Kidney tubule cell (primary cell): ENCODE measurements at places on chromosomes 3 and 15.

GRCh38 chr15:70573121-70573850 lies 190.1 kb downstream of the UACA start:
- DNase-seq, result no peak

DNA sequence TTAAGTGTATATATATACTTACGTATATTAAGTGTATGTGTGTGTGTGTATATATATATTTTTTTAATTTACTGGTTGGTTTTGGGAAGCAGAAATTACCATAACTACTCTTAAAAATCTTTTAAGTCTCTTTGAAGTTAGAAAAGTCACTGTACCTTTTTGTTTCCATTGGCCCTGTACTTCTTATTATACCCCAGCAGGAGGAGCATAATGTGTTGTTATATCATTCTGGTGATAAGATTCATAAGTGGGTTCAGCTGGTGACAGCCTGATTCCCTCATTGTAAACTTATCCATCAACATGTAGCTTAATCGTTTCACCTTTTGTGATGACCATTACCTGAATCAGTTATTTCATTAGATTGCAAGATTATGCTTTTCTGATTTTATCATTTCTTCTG lies 30.8 kb downstream of the MLH1 start:
- DNase-seq, result no peak

GRCh38 chr3:141440942-141441341 lies 45.9 kb upstream of the RASA2 start:
- no peak for DNase-seq

DNA sequence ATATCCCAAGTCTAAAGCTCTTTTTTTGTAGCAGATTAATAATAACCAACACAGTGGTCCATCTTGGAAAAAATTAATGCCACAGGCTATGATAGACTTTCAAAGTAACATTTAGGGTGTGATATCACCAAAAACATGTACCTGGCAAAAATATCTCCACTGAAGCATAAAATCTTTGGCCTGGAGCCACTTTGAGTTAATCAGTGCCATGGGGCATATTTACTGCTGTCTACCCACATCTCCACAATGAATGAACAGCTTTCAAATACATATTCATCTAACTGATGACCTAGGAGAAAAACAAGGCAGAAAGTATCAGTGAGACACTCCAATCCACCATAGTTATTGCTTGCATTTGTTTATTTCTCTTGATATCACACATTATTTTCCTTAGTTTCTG lies 296.0 kb upstream of the MDFIC2 start:
- DNase-seq, result peak; percentile 68

DNA sequence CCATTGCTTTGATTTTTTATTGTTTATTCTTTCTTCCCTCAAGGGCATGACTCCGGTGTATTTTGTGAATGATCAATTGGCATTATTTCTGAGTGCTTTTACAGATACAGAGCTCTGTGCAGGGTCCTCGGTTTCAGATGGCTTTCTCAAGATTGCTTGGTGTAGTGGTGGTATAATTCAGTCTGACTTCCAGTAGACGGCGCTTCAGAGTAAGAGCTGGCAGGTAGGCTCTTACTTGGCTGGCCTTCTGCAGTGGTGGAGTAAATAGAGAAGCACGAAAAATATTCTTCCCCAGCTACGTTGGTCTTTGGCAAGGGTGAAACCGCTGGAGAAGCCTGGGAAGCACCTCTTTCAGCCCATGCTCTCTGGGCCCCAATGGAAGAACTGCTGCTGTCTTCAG lies 723.0 kb upstream of the BCHE start:
- no peak for DNase-seq

DNA sequence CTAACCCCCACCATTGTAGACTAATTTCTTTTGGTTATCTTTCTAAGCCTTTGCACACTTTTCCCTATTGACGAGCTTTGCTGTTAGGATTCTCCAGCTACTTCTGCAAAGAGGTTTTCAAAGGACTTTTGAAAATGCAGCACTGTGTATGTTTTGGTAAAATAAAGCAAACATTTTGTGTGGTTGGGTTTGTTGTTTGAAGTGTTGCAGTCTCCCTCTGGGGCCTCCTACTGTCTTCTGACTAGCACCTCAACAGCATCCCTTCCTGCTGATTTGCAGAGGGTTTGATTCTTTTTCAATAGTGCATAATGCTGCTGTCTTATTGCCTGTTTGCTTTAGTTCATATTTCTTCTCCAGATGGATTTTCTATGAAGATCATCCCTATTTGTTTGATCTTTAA lies 775.1 kb upstream of the CFAP20DC start:
- DNase-seq, result no peak

- no peak for DNase-seq
Measured at GRCh38 chr15:39473298-39473947, 107.5 kb upstream of the THBS1 start.

DNA sequence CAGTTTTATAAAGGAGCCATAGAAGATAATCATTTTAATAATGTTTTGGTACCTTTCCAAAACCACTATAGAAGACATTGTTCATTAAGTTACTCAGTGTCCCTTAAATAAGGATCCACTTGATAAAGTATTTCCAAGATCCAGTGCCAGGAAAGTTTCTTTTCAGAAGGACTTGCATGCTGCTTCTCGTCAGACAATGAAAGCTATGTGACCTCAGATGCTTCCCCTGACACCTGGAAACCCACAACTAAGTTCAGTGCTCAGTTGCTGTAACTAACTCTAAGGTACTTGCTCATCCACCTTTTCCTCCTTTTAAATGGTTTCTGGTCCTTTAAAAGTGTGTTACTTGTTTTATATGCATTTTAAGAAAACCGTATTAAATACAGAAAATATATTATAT lies 7.3 kb downstream of the SSR3 start:
- DNase-seq, result peak; percentile 60

DNA sequence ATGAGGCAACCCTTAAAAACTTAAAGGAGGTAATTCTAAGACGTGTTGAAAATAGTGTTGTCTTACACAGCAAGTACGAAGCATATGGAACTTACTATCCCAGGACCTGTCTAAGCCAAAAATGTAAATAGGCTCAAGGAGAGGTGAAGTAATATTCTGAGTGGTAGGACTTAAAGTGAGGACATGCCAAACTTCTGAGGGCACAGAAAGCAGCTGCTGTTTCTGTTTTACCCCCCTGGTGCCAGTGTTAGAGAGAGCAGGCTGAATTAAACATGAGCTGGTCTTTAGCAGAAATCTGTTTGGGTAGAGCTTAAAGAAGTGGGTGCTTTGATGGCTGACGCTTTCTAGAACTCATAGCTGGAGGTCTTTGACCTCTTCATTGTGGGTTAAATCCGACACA lies 149.7 kb upstream of the NPHP3 start:
- no peak for DNase-seq

- DNase-seq, result peak; percentile 40
Measured at GRCh38 chr3:43294975-43295374, 8.6 kb downstream of the SNRK start.

GRCh38 chr3:95926904-95927501 lies 887.4 kb upstream of the EPHA6 start:
- peak; percentile 1 for DNase-seq

DNA sequence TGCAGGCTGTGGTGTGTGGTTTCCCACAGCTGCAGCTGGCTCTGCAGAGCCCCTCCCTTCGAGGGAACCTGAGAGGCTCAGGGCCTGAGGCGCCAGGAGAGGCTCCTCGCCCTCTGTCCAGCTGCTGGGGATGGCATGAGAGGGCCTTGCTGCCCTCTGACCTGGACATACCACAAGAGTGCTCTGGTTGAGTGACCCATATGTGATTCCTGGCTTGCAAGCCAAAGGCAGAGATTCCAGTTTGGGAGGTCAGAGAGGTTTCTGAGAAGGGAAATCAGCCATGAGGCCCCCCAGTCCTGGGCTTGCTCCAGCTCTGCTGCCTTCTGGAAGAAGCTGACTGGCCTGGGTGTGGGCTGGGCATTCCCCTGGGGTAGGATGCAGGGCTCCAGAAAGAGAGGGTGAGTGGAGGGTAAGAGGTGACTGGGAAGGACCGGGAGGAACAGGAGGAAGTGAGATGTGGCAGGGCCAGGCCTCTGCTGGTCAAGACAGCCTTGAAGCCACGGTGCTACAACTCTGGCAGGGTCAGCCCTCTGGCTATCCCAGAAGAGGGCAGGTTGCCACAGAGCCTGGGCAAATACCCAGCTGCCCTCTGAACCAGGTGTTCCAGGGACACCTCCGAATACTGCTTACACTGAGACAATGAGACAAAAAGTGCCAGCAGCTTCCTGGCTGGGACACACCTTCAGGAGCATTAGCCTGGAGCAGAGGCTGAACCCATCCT lies 16.0 kb upstream of the SRP14 start:
- DNase-seq, result peak; percentile 82

DNA sequence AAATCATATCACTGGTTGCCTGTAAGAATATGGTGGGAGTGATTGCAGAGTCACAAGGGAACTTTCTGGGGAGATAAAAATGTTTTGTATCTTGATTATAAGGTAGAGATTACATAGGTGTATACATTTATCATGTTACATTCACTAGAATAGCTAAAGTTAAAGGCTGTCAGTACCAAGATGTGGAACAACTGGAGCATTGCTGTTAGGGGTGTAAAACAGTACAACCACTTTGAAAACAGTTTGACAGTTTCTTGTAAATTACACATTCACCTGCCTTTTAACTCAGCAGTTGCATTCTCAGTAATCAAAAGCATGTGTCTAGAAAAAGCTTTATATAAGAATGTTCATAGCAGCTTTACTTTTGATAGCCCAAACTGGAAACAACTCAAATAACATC lies 27.6 kb downstream of the RASA2 start:
- no peak for DNase-seq

GRCh38 chr3:9669720-9670432 lies 20.6 kb downstream of the MTMR14 start:
- DNase-seq, result peak; percentile 33

GRCh38 chr15:38671675-38672254 lies 107.2 kb upstream of the RASGRP1 start:
- DNase-seq, result no peak

- no peak for DNase-seq
Measured at GRCh38 chr3:54599716-54600115, 328.1 kb downstream of the LRTM1 start.

DNA sequence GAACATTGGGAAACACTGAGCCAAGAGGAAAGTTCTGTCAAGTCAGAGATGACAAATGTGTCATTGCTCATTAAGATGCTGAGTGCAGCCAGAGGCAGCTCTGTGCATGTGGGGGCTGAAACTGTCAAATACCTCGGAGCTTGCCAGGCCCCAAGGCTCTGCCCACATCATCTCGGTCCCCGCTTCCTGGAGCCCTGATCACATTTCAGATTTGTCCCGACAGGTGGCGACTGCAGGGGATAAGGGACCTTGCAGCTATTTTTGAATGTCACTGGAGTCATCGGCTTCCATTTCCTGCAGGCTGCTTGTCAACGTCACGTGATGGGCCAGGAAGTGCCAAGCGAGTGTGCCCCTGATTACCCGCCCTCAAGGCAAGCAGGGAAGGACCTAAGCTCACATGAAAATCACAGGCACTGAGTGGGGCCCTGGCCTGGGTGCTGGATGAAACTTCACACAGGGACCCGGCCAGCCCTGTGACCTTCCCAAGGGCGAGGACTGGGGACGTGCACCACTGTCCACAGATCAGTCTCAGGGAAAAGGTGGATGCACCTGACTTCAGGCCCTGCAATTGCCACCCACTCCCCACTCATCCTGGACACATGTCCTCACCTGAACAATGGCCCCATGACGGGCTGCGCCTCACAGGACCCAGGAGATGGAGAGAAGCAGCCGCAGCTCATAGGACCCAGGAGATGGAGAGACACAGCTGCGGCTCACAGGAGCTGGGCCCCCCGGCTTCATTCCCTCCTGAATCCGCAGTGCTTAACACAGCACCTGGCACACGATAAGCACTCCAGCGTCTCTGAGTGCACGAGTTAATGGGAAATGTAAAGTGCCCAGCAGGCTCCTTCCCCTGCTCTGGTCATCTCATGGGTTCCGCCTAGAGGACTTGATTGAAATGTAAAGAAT lies 73.4 kb downstream of the NUP210 start:
- peak; percentile 72 for DNase-seq

DNA sequence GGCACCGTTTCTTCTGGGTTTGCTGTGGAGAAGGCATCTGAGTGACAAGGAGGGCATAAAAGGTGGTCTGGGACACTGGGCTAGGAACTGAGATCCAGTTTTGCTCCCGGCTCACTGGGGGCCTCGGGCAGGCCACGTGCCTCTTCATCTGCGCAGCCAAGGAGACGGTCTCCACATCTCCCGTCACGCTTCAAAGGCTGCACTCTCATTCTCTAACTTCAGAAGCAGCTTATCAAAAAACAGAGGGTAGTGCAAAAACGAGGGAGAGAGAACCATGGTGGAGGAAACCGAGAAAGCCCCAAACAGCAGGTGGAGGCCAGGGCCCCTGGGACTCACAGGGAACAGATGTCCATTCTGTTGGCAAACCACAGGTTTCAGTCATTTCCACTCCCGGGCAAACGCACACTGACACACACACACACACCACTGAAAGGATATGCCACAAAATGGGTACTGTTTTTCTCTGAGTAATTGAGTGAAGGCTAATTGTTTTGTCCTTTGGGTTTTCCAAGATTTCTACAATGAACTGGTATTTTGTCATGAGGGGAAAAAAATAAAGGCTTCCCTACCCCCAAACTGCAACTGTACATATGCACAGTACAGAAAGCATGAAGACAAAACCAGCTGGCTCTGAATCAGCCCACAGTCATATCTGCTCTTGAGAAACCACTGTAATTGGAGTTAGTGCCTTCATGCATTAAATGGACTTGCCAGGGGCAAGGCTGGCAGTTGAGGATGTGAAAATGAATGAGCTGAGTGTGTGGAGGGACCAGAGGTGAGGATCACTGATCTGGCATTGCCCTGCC lies 71.9 kb downstream of the MGLL start:
- peak; percentile 95 for DNase-seq

- DNase-seq, result peak; percentile 97
Measured at GRCh38 chr15:98896802-98897732, 110.5 kb downstream of the PGPEP1L start.

DNA sequence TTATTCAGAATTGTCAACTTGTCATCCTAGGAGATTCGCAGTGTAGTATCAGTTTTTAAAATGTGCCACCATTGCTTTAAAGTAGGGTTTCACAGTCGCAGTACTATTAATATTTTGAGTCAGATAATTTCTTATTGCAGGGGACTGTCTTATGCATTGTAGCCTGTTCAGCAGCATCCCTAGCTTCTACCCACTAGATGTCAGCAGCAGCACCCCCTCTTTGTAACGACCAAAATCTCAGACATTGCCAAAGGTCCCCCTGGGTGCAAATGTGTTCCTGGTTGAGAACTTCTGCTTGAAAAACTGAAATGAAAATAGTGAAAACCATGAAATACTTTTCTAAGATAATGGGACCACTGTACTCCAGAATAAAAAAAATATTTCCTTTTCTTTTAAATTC lies 474.8 kb downstream of the CNTN3 start:
- no peak for DNase-seq
